ENCODE measurements at places on chromosomes 7 and 10.

DNA sequence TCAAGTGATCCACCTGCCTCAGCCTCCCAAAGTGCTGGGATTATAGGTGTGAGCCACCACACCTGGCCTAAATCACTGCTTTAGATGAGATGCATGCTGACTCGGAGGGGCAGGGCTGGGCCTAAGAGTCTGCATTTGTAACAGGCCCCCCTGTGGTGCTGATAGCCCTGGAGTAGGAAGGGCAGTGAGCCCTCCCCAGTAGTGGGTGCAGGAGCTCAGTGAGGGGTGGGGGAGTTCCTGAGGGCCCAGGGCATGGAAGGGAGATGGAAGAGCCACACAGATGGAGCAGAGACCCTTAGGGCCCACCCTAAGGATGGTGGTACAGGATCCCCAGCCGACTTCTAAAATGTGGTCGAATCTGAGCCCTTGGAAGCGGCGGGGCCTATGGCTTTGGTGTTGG, 131.7 kb upstream of the PPIF start:
- no peak for DNase-seq

- no peak for DNase-seq
Measured at GRCh38 chr10:21675157-21675796, 141.2 kb downstream of the MLLT10 start.

- no peak for DNase-seq
Measured at GRCh38 chr7:20275637-20276036, 55.1 kb upstream of the ITGB8 start.

GRCh38 chr7:64908358-64908757, 5.3 kb downstream of the ZNF273 start:
- DNase-seq = no peak

GRCh38 chr10:126838316-126838715, 66.9 kb upstream of the DOCK1 start:
- no peak for DNase-seq

DNA sequence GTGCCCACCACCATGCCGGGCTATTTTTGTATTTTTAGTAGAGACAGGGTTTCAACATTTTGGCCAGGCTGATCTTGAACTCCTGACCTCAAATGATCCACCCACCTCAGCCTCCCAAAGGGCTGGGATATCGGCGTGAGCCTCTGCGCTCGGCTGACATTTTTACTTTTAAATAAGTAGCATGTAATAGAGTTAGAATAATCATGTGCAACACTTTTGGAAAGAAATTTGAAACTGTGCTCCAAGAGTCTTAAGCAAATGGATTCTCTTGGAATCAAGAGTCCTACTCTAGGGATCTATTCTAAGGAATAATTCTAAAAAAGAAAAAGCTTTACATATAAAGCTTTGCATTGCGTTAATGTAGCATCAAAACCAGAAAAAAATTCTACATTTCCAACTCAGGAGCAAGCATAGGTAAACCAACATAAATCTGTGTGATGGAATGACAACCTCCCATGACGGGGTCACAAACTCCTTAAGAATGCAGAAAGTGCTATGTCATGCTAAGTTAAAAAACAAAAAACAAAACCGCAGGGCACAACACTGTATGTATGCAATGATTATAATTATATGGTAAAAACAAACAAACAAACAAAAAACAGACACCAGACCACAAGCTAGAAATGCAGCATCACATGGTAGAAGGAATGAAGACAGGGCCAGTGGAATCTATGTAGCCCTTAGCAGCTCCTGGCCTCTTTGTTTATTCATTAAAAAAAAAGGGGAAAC, 98.7 kb downstream of the RNF216 start:
- DNase-seq = no peak

DNA sequence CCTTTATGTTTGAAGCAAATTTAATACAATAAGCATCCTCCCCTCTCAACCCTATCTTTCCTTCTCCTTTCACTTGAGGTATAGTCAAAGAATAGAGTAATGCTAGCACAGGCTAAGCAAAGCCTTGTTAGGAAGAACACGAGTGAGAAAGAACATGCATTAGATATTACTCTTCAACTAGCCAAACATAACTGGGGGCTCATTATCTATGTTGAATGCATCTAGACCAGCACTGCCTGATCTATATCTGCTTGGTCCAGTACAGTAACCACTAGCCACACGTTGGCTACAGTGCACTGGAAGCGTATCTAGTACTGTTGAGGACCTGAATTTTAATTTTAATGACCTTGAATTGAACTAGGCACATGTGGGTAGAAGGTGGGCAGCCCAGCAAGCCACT, 21.0 kb downstream of the SFMBT2 start:
- no peak for DNase-seq

GRCh38 chr10:34789966-34790506, 25.1 kb downstream of the PARD3 start:
- DNase-seq = no peak

DNA sequence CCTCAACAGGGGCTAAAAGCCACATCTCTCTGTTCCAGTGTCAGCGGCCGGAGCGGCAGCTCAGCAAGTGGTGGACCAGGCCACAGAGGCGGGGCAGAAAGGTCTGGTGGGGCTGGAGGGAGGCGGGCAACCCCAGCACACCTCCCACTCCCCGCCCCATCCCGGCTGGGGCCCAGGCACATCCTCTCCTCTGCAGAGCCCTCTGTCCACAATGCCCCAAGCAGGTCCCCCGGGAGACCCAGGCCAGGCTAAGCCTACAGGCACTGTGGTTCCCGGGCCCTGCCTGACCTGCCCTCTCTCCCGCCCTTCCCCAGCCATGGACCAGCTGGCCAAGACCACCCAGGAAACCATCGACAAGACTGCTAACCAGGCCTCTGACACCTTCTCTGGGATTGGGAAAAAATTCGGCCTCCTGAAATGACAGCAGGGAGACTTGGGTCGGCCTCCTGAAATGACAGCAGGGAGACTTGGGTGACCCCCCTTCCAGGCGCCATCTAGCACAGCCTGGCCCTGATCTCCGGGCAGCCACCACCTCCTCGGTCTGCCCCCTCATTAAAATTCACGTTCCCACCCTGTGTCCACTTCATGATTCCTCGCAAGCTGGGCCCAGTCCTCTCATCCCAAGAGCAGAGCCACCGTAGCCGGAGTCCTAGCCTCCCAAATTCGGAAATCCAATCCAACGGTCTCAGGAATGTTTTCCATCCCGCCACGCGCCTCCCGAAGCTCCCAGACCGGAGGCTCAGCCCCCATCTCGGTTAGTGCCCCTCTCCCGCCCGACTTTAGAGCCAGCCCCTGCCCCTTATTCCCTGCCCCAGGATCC, 2.1 kb downstream of the ADIRF start:
- DNase-seq = peak; percentile 79

- no peak for DNase-seq
Measured at GRCh38 chr7:116924741-116925140, 28.6 kb upstream of the ST7 start.

DNA sequence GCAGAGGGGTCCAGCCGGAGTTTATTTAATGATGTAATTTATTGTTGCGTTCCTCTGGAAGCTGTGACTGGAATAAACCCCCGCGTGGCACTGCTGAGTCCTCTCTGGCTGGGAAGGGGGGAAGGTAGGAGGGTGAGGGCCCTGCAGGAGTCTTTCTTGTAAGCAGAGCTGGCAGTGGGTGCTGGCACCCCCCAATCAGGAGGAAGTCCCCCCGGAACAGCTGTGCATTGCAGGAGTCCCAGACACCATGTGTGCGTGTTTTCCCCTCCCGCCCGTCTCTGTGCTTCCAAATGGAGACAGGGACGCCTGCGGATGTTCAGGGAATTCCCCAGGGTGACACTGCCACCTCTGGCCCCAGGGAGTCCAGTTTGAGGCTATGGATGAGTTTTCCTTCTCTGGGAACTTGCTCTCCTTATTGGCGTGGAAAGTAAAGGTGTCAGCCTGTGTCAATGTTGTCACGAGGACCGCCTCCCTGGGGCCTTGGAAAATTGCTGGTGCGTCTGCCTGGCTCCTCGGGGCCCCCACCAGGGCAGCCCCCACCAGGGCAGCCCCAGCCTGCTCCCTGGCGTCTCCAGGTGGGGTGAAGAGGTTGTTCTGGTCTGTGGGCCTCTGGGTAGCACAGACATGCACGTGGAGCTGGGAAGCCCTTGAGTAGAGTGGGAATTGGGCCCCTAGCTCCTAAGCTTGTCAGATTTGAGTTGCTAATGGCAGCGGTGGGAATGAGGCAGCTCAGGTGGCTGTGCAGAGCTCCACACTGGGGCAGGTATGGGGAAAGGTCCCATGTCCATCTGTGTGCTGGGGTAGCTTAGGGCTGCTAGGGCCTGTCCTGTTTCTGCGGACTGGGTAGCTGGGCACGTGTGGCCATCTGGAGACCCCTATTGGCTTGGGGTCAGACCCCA, 2.7 kb downstream of the FZD9 start:
- DNase-seq = no peak

- DNase-seq = peak; percentile 82
Measured at GRCh38 chr10:47361293-47361692, 13.1 kb downstream of the RBP3 start.

DNA sequence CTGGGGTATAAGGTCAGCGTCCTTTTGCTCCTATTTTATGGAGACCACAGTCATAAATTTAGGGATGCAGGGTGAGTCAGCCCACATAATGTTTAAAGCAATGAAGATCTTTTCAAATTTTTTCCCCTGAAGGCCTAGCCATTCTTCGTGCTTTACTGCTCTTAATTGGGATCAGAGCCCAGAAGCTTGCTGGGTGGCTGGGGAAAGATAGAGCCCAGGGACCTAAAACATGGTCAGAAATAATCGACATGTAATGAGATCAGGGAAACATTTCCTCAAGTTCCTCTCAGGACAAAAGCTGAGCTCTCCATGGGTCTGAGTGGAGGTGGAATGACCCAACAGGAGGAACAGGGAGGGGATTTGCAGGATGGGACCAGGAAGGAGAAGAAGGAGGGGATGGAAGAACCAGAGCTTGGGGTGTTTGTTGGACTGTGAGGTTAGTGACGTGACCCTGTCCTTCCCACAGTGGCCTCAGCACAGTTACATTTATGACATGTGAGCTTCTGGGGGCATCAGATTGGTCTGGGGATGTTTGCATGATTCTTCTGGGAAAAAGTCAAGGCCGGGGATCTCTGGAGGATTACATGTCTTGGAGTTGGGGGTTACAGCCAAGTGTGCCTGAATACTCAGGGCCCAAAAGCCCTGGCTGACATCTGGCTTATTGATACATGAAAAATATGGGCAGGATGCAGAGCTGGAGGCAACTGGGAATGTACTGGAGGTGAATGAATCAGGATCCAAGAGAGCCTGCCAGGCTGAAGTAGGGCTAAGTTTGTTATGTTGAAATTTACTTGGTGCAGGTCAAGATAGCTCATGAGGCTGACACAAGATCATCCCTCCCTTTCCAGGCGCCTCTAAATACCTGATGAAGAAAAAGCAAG, 477.9 kb downstream of the RPS24 start:
- DNase-seq = no peak

GRCh38 chr7:16558761-16559302, 32.2 kb downstream of the LRRC72 start:
- no peak for DNase-seq

GRCh38 chr10:60627778-60628748, 150.2 kb upstream of the CDK1 start:
- no peak for DNase-seq

- DNase-seq = no peak
Measured at GRCh38 chr7:108190891-108191290, 60.7 kb upstream of the LAMB4 start.

GRCh38 chr7:155163696-155164095, 93.6 kb downstream of the HTR5A start:
- DNase-seq = no peak

GRCh38 chr7:111633878-111634277, 71.6 kb upstream of the IMMP2L start:
- DNase-seq = no peak

DNA sequence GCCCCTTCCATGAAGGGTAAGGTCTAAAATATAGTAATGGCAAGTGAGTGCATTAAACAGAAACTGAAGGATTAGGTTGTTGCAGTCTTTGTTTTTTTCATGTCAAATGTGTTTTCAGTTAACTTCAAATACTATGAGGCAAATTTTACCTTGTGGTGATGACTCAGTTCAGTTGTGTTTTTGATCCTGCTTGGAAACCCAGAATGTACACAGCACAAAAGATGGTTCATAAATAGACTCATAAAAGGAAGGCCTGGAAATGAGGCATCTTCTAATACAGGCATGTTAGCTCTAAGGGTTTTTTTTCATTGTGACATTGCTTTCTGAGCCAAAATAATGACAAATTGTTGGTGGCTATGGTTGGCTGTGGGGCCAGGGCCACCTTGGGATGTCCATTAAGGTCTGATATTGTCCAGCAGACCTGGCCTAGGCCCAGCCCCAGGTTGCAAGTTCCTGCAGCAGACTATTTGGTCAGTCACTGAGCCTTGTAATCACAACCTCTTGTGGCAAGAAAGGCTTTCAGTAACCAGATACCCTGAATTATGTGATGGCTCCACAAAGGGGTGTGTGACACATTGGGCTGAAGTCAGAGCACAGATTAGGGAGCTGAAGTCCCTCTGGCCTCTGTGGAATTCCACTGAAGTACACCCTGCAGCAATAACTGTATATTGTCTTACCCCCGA, 69.0 kb upstream of the SAMD8 start:
- no peak for DNase-seq

DNA sequence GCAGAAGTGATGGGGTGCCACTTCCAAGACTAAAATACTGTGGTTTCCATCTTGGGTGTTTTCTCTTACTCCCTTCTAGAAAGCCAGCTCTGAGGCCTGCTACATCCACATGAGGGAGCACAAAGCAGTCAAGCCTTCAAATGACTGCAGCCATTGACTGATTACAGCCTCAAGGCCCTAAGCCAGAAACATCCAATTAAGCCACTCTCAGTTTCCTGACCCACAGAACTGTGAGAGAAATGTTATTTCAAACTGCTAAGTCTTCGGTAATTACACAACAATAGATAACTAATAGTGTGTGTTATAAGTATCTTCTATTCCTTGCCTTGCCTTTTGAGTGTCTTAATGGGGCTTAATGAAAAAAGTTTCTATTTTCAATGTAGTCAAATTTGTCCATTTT, 24.8 kb downstream of the BRAF start:
- peak; percentile 64 for DNase-seq

- no peak for DNase-seq
Measured at GRCh38 chr10:109790647-109791046, 132.7 kb downstream of the XPNPEP1 start.

GRCh38 chr10:59910867-59911266, 4.5 kb upstream of the CCDC6 start:
- DNase-seq = no peak
